IPS DF 6.9 (cell line): ENCODE measurements at places on chromosomes 12 and 14.

- no peak for DNase-seq
Observed at GRCh38 chr12:57632073-57632957, 686 bp downstream of the B4GALNT1 start.

DNA sequence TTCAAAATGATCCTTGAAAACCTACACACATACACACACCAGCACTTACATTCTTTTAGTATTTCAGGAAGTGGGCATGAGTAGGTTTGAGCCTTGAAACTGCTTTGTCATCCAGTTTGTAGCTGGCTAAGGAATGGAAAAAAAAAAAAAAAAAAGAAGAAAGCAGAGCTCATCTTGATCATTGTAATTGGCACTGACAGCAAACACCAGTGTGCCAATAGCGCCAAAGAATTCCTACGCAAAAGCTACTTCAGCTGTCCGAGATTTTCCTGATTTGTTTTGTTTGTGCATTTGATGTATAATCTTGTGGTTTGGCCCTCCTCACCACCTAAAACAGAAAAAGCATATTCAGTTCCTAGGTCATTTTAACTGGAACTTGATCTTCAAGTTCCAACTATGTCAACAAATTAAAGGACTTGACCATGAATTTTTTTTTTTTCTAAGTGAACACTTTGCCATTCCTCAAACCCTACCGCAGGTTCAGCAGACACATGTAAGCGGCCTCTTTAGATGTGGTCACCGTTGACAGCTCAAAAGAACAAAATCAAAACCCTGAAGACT is 57.3 kb downstream of the FLRT2 start:
- no peak for DNase-seq

DNA sequence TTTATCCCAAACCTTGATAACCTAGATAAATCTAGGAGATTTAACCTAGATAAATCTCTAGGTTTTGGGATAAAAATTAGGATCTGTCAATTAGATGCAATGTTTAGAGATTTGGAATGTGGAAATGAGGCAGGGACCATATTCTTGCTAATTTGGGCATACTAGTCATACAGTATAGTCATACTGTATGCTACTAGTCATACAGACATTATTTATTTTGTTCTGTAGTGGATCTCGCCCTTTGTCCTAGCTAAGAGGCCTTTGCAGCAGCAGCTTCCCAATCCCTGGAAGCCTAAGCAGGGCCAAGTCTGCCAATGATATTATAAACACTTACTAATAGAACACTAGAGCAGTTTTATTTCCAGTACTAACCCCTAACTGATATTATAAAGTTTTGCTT is 136.4 kb downstream of the CEP128 start:
- no peak for DNase-seq

DNA sequence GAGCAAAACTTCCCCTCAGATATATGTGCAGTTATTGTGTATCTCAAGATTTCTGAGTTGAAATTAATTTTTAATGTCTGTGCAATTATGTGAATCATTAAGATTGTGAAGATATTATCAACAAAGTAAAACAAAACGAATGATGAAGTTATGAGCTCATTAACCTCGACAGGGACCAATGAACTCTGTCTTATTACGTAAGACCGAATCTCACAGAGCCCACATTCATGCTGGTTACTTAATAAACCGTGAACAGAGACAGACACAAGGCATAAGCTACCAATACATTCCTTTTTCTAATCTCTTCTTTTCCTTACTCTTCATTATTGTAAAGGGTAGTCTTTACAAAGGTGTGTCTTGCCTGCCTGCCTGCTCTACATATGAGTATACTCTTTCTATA is 568.7 kb downstream of the RPS29 start:
- no peak for DNase-seq

- no peak for DNase-seq
Observed at GRCh38 chr14:81723956-81724355, 190.3 kb upstream of the SEL1L start.

DNA sequence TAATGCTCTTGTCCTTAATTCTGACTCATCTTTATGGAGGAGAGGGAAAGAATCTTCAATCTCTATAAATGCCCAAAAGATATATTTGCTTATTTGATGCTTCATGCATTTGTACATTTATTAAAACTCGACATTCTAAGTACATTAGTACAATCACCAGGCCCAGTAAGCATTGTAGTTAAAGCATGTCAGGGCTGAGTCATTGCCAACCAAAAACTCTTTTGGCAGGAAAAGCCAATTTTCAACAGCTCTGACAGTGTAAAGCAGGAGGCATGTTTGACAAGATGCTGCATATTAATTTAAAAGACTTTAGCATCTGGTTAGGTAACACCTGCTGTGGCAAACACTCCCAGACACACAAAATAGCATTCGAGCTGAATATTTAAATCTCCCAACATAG is 290.9 kb downstream of the PPFIA2 start:
- DNase-seq: no peak

DNA sequence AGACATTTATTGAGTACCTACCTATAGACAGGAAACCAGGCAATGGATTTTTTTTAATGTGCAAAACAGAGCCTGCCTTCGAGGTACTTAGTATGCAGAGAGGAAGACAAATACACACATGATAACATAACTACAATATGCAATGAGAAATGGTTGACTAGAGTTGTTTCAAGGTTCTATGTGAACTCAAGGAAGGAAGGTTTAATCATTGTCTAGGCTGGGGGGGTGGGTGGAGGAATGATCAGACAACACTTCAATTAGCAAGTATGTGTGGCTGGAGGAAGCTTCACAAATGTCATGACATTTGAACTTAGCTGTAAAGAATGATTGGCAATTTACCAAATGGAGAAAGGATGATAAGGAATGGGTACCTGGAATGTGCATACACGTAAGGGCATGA is 985.3 kb downstream of the FLRT2 start:
- DNase-seq: no peak

DNA sequence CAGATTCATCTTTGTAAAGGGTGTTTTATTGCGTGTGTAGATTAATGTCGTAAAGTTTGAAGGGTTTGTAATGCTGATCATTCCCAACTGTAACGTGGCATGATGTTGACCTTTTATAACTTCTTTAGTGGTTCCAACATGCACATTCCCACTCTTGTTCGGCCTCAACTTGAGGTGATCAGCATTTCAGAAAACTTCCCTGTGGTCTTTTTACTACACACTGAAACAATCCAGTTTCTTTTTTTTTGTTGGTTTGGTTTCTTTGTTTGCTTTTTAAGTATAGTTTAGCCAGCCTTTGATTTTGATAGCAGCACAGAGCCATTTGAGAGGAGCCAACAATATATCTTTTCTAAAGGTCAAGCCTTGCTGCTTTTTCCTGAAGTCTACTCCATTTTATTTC is 22.8 kb downstream of the UTP20 start:
- DNase-seq: no peak

GRCh38 chr14:82657186-82657675 is 1123.6 kb upstream of the SEL1L start:
- no peak for DNase-seq

- DNase-seq: no peak
Observed at GRCh38 chr12:42705863-42706262, 116.3 kb upstream of the PRICKLE1 start.

DNA sequence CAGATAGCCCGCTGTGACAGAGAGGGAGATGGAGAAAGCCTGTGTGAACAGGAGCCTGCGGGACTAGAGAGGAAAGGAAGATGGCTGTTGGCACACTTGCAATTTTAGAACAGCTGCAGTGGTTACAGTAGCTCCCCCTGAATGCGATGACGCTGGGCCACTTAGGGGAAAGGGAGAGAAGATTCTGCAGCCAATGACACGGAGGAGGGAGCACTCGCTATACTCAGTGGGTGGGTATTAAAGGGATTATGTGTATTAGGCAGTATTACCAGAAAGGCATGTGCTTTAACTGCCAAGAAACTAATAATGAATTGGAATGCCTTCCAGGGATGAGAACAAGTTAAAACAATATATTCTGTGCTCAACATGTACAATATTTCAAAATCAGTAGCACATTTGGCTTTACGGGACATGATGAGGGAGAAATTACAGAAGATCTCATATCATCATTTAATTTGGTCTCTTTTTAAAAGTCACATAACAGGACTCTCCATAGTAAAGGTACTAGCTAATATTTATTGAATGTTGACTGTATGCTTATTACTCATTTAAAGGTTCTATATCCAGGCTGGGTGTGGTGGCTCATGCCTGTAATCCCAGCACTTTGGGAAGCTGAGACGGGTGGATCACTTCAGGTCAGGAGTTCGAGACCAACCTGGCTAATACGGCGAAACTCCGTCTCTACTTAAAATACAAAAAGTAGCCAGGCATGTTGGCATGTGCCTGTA is 35.9 kb upstream of the FOS start:
- DNase-seq: no peak
